ENCODE measurements at places on chromosomes 5 and 9.
A peak's percentile ranks its signal among the peaks of the same experiment; 100 is the strongest.

DNA sequence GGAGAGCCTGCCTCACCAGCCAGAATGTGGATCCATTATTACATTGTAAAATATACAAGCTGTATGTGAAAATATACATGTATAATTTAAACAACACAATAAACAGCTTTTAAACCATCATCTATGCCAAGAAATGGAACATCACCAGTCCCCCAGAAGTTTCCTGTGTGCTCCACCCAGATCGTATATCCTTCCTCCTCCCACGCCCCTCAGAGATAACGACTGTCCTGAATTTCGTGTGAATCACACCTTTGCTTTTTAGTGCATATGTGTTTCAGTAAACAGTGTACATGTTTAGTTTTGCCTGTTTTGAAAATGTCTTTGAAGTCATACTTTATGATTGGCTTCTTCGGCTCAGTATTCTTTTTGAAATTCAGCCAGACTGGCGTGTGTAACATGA is 134.6 kb upstream of the MYO10 start:
- DNase-seq, result no peak

- DNase-seq, result no peak
Observed at GRCh38 chr9:95552814-95553546, 36.2 kb upstream of the PTCH1 start.

DNA sequence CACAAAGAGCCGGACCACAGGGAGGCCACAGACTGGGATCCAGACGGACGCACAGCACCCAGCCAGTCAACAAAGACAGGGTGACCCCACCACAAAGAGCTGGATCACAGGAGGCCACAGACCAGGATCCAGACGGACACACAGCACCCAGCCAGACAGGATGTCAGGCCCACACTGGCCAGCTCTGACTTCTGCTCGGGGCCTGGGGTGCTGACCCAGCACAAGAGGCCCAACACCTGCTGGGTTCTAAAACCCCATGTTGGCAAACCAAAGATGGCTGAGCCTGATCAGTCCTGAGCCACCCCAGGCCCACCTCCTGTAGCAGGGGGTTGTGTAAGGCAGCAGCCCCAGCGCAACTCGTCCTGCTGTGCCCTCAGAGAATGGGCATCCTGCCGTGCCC is 5.2 kb upstream of the DPH7 start:
- DNase-seq, result no peak

- DNase-seq, result no peak
Observed at GRCh38 chr5:129073111-129073510, 21.4 kb upstream of the ISOC1 start.

- no peak for DNase-seq
Observed at GRCh38 chr5:38595132-38595745, 38.8 kb upstream of the LIFR start.

DNA sequence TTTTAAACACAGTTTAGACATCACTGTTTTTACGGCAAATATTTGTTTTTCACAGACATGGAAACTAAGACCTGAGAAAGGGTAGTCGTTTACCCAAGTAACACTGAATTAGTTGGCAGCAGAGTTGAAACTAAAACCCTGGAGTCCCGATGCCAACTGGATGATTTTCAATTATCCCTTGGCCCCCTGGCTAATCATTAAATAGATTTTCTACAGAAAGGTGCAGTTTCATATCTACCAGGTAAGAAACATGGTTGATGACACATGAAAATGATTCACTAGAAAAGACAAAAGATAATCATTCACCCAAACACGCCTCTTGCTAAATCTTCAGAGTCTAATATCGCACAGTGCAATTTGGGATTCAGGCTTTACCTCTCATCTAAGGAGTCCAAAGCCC is 136.9 kb downstream of the SEMA5A start:
- DNase-seq, result no peak

- no peak for DNase-seq
Observed at GRCh38 chr9:89888233-89888632, 283.4 kb downstream of the GADD45G start.

- DNase-seq, result no peak
Observed at GRCh38 chr9:33434317-33435105, 12.9 kb downstream of the AQP3 start.

- DNase-seq, result no peak
Observed at GRCh38 chr9:82021198-82021597, 32.6 kb downstream of the SPATA31D1 start.

GRCh38 chr5:96142786-96143434 is 181.3 kb upstream of the ELL2 start:
- DNase-seq, result no peak

GRCh38 chr5:76604838-76605237 is 18.4 kb downstream of the F2RL2 start:
- no peak for DNase-seq

DNA sequence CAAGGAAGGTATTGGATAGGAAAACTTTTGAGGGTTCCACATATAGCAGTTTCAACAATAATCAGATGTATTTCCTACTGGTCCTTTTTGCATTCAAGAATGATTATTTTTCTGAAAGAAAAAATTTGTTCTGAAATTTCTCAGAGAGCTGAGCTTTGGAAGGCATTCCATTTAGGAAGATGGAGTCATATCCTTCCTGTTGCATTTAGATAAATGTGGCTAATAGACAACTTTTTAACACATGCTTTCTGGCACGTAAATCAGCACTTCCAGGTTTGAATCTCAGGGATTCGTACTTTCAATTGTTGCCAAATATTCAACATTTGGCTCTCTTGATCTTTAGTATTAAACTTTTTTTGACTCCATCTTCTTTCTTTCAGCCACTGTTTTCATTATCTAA is 24.8 kb upstream of the TLR4 start:
- DNase-seq, result no peak

DNA sequence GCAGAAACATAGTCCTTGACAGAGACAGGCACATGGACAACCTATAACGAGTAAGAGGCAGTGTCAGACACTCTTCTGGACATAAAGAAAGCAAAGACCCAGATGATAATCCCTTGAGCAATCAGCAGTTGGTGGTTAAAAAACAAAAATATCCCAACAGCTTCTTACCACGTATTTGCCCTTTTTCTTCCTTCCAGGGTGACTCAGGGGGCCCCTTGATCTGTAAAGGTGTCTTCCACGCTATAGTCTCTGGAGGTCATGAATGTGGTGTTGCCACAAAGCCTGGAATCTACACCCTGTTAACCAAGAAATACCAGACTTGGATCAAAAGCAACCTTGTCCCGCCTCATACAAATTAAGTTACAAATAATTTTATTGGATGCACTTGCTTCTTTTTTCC is 9.5 kb downstream of the GZMK start:
- no peak for DNase-seq

- DNase-seq, result no peak
Observed at GRCh38 chr9:16461137-16461840, 409.2 kb downstream of the BNC2 start.

DNA sequence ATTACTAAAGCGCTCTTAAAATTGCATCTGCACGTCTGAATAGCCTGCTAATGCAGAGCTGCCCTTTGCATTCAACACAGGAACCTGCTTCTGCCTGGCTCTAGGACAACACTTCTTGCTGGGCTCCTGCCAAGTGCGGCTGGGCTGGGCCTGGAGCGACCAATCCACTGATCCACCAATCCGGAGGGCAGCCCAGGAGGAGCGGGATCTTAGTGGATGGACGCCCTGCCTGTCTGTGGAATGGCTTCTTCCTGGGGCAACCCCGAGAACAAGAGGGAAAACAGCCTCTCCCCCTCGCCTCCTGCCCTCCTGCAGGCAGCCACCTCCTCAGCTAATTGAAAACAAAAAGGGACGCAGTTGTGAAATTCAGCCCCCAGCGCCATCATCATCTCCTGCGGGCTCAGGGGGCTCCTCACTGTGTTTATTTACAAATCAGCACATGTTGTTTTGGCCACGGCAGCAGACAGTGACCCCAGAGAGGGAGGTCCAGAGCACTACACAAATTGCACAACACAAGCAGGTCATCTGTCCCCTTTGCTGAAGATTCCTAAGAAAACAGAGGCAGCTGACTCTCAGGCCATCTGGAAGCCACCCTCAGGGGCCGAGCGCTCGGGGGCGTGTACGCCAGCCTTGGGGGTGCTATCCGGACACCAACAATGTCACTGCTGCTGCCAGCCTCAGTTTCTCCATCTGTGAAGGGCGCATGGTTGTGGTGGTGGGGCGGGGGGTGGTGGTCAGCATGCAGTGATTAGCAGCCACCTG is 57.3 kb downstream of the GADD45G start:
- DNase-seq, result no peak

GRCh38 chr5:169696621-169697510 is 59.8 kb downstream of the DOCK2 start:
- no peak for DNase-seq

- DNase-seq, result no peak
Observed at GRCh38 chr5:133147411-133147810, 95.6 kb downstream of the HSPA4 start.

DNA sequence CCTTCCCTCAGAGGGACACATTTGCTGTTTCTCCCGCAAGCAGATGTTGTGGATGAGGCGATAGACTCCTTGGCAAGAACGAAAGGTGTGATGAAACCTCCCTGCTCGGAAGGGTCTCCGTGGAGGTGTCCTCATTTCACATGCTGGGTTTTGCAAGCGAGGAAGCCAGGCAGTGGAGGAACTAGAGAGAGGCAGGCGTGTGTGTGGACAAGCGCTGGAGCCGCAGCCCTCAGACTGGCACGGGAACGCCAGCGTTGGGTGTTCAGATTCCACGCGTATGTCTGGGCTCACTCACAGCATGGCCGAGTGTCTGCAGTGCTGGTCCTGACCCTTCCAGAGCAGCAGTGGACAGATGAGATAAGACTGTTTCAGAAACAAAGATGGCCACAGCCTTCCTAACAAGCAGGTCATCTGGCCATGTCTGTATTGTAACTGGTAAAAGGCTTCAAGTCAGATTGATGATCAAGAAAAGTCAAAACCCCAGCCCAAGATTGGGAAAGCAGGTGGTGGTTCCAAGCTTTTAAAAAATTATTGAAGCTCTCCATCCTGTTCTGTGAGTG is 35.0 kb upstream of the NCS1 start:
- no peak for DNase-seq

GRCh38 chr5:89513299-89514044 is 630.5 kb upstream of the MEF2C start:
- no peak for DNase-seq

DNA sequence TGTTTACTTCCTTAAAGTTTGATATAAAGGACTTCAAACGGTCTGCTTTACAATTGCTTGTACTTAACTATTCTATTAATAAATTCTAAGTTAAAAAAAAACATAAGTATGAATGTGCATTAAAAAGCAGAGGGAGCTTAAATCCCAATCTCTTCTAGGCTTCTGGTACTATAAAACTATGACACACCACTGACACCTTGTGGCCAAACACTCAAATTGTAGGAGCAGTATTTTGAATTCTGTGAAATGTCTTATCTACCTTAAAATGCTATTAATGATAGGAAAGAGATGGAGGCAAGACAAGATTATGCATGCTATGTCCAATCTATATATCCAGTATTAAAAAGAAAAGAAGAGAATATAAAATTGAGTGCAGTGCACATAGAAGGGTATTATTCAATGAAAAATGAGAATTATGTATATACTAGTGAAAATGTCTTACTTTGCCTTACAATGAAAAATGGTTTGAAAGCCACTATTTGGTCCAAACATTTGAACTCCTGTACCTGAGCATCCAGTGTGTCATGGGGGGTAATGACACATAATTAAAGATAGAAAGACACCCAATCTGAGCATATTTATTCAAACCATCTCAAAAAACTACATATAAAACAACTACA is 87.6 kb downstream of the ERP44 start:
- peak; percentile 1 for DNase-seq

GRCh38 chr5:75571547-75571946 is 39.7 kb upstream of the ANKDD1B start:
- DNase-seq, result no peak

GRCh38 chr9:124281931-124282371 is 24.2 kb downstream of the NEK6 start:
- no peak for DNase-seq

DNA sequence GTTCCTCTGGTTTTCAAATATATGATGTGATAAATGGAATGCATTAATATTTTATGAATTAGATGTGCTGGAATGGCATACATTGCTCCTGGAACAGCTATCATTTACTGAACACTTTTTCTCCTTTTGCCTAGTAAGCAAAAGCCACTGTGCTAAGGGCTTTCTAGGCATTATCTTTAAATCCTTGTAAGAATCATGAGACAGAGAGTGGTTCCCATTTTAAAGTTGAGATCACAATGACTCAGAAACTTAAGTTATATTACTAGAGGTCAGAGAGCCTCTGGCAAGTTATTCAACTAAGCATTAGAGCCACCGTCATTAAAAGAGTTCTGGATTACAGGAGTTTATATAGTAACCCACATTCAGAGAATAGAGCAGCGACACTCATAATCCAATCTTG is 26.7 kb upstream of the FSD1L start:
- no peak for DNase-seq

- DNase-seq, result no peak
Observed at GRCh38 chr5:164057121-164057520, 551.7 kb downstream of the MAT2B start.

- no peak for DNase-seq
Observed at GRCh38 chr5:166088389-166089039, 2202.9 kb upstream of the WWC1 start.

DNA sequence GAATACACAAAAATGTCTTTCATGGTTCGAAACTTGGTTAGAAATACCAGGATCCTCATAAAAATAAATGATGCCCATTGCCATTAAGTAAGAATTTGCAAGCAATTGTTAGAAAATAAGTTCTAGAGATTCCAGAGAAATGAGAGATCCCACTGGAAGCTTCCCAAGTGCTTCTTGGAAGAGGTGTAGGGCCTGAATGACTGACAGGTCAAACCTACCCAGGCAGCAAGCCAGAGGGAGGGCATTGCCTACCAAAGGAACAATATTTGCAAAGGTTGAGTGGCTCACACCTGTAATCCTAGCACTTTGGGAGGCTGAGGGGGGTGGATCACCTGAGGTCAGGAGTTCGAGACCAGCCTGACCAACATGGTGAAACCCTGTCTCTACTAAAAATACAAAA is 777.0 kb upstream of the WWC1 start:
- no peak for DNase-seq

GRCh38 chr9:137127301-137128157 is 11.4 kb upstream of the GRIN1 start:
- no peak for DNase-seq

DNA sequence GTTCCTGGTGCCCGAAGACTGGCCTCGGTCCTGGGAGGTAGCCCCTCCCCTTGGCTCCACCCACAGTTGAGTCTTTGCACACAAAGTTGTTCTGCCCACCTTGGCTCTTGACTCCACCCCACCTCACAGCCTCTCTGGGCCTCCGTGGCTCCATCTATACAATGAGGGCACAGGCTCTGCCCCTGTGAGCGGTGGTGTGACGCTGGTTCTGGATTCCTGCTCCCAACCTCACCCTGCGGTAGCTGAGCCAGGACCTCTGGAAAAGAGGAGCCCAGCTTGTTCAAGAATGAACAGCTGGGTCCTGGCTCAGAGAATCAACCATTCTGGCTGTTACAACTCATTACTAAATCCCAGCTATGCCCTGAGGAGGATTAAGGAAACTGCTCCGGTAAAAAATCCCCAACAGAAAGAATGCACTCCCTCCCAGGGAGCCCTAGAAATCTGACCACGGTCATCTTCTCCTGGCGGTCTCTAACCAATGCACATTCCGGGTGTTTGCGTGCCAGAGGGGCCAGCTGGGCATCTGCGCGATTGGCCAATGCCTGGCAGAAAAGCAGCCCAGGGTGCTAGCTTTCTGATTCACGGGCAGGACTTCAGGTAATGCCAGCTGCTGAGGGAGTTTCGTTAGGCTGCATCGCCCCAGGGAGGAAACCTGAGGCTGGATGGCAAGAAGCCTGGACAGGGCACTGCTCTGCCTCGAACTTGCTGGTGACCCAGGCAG is 9.9 kb upstream of the GRHPR start:
- no peak for DNase-seq

GRCh38 chr9:14314424-14314928 is 535 bp upstream of the NFIB start:
- no peak for DNase-seq
